Natural killer cell (primary cell): ENCODE measurements at places on chromosomes 4 and X. TPM values are rescaled to one million over a fixed set of nuclear protein-coding genes. Genes with fewer than 3 reads are reported as not detected.

DNA sequence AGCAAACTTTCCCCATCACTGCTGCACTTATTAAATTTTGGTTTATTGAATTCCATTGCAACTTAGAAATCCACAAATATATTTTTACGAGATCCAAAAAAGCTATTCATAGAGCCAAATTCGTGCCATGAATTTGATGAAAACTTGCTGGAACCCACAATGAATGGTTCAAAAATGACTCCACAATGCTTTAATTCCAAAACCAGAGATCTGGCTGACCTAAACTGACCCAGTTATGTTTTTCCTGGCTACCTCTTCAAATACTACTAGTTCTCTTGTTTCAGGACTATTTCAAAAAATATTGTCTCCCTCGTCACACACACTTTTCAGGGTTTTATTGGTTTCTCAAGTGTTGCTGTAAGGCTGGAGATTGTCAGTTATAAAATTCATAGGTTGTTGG is 474.8 kb downstream of the PDGFC start:
- no peak for DNase-seq

The COL25A1 gene
- total RNA-seq = not detected

The GPR173 gene
- total RNA-seq = 0.48 TPM

The AFF2 gene
- 0.79 TPM for total RNA-seq

The SOWAHB gene
- not detected for total RNA-seq

DNA sequence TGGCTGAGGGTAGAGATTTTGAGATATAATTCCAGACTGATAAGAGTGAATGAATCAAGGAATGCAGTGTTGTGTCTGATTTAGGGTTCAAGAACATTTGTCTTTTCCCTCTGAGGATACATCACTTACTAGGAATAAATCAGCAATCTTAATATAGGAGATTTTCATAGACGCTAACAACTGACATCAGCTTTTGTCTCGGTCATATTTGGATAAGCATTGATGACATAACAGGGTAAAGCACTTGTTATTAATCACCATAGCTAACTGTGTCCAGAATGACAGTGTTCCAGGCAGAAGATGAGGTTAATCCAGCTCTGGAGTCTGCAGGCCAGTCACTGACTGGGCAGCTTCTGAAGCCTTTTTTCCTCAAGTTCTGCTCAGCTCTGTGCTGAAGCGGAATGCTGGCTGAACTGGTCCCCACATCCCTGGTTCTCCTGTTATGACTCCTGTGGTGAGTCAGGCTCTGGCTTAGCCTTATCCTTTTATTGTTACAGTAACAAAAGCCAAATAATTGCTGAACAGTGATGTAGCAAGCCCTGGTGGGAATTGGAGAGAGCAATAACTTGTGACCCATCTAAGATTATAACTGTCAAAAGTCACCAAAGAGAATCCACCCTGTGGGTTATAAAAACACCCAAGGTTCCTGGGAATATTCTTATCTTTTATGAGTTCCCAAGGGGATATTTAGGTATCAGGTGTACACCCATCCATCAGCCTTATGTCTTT is 41.8 kb downstream of the FNIP2 start:
- no peak for DNase-seq

The DTHD1 gene
- total RNA-seq = 67.0 TPM

The GLRB gene
- total RNA-seq = not detected

DNA sequence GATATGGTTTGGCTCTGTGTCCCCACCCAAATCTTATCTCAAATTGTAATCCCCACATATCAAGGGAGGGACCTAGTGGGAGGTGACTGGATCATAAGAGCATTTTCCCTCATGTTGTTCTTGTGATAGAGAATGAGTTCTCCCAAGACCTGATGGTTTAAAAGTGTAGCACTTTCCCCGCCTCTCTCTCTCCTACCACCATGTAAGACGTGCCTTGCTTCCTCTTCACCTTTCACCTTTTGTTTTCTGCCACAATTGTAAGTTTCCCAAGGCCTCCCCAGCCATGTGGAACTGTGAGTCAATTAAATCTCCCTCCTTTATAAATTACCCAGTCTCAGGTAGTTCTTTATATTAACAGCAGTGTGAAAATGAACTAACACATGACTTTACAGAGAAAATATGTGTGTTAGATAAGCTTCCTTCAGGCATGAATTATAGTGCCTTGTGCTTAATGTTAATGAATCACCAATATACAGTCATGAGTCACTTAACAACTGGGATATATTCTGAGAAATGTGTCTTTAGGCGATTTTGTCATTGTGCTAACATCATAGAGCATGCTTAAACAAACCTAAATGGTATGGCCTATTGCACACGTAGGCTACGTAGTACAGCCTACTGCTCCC is 37.9 kb downstream of the PDGFC start:
- no peak for DNase-seq

- no peak for DNase-seq
Observed at GRCh38 chr4:182272151-182272550, 28.9 kb downstream of the TENM3 start.

The NLGN4X gene
- total RNA-seq = not detected

The AWAT2 gene
- total RNA-seq = not detected

DNA sequence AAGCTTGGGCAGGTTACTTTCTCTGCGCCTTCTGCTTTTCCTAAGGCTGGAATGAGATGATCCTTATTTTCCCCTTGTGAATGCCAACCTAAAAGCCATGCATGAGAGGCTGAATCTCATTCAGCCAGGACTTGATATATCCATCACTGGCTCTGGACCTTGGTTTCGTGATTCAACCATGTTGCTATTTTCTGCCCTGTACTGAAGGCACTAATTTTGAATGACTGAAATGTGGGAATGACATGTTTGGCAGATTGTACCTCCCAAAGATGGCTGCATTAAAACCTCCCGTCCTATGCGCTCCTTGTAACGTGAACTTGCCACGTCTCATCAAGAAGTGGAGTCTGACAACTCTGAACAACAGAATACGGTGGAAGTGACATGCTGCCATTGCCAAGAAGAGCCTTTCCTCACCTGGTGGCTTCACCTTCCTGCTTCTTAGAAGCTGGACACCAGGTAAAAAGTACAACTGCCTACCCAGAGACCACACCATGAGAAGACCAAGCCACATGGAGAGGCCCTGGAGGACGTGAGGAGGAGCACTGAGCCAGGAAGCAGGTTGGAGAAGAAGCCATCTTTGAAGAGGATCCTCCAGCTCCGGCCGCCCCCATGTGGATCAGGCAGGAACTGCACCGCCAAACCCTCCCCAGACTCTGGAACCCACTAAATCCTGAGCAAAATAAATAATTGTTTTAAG is 174.5 kb downstream of the NSUN7 start:
- peak; percentile 35 for DNase-seq

The GAGE12H gene
- not detected for total RNA-seq

GRCh38 chr4:22522206-22522605 is 6.3 kb upstream of the ADGRA3 start:
- DNase-seq = no peak

The DKC1 gene
- 54.3 TPM for total RNA-seq

DNA sequence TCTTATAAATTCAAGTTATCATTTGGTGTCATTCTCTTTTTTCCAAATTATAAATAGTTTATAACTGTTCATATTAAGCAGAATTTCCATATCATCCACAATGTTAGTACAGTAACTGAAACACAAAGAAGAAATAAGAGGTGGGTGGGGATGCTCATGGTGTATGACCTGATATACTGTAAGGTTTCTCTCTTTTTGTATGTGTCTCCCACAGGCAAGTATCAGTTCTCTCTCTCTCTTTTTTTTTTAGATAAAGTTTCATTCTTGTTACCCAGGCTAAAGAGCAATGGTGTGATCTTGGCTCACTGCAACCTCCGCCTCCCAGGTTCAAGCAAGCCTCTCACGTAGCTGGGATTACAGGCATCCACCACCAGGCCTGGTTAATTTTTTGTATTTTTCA is 43.7 kb upstream of the UGT2A3 start:
- no peak for DNase-seq

The NPY2R gene
- not detected for total RNA-seq

The PDGFC gene
- 1.6 TPM for total RNA-seq

- DNase-seq = no peak
Observed at GRCh38 chr4:26176598-26177149, 144.1 kb upstream of the RBPJ start.

- DNase-seq = no peak
Observed at GRCh38 chrX:154452823-154453222, 5.3 kb upstream of the PLXNA3 start.

GRCh38 chrX:40853004-40853815 is 117.9 kb upstream of the MED14 start:
- no peak for DNase-seq

DNA sequence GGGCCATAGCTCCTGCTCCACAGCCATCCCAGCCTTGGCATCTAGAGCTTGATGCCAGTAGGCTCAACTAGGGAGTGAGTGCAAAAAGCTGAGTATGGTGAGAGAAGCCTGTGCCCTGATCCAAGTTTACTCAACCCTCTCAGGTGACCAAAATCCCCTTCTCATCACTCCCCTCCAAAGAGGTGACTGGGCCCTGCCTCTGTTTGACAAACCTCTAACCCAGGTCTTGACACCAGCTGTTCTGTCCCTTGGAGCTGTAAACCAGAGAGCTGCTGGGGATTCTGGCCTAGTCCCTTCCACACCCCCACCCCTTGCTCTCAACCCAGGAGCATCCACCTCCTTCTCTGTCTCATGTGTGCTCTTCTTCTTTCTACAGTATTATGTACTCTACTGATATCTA is 73.5 kb downstream of the MSN start:
- no peak for DNase-seq

DNA sequence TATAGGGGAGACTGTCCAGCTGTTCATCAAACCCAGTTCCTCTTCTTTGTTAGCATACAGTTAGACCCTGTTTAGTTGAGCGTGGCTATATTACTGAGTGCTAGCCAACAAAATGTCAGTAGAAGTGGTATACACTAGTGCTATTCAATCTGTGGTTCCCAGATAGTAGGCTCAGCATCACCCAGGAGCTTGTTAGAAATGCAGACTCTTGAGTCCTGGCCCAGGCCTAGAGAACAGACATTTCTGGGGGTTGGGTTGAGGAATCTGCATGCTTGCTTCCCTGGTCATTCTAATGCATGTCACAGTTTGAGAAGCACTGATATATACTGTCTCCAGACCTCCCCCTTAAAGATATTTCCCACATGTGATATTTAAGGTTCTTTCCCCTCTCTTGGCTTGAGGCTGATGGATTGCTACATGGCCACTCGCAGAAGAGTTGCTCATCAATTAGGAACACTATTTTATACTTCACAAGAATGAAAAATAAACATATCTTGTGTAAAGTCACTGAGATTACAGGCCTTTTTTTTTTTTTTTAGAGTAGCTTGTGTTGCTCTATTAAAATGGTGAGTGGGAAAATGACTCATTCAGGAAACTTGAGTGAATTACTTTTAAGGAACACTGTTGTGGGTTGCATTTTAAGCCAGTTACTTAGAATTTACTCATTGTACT is 289.0 kb downstream of the STIM2 start:
- no peak for DNase-seq

DNA sequence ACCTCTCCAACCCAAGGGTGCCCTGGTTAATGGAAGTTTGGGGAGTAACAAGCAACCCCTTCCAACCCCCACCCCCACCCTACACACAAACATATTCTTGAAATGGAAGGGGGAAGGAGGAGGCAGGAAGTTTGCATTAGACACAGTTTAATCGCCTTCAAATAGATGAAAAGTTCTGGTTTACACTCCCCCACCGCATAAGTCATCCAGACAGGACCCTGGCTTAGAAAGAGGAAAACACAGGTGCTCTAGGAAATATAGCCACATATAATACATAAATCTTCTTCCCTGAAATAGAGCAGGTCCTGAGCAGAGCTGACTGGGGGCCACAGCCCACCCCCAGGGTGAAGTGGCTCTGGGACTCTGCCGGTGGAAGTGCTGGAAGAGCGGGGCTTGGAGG is 25.1 kb downstream of the SASH3 start:
- no peak for DNase-seq

DNA sequence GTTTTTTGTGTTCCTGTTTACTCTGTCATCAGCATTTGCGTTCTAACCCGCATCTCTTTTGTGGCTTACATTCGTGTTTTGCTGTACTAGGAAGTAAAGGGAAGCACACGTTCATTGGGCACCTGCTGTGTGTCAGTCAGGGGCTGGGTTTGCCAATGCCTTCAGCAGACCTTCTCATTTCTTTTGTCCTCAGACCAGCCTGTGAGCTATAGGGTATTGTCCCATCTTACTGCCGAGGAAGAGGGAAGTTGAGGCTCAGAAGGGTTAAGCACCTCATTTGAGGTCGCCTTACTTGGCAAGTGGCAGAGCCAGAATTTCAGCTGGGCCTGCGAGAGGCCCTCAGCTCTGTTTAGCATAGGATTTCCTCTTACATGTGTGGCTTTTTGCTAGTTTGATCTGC is 8.7 kb downstream of the TBC1D14 start:
- peak; percentile 60 for DNase-seq

DNA sequence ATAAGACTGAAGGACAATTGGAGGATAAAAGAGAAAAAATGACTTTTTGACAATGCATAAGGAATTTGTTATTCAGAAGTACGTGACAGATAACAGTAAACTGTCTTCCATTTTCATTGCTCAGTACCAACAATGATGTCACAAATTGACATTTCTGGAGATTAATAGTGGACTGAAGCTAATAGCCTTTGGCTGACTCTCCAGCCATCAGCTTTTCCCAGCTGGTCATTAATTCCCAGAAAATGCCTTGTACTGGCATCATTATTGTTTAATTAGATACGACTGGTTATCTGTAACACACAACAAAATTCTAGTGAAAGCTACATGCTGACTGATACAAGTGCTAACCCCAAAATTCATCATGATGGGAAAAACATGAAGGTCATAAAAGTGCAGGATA is 147.9 kb upstream of the FGF13 start:
- no peak for DNase-seq

GRCh38 chrX:153926858-153927671 is 1.0 kb upstream of the ARHGAP4 start:
- DNase-seq = peak; percentile 58

The PDE6B gene
- 17.2 TPM for total RNA-seq

DNA sequence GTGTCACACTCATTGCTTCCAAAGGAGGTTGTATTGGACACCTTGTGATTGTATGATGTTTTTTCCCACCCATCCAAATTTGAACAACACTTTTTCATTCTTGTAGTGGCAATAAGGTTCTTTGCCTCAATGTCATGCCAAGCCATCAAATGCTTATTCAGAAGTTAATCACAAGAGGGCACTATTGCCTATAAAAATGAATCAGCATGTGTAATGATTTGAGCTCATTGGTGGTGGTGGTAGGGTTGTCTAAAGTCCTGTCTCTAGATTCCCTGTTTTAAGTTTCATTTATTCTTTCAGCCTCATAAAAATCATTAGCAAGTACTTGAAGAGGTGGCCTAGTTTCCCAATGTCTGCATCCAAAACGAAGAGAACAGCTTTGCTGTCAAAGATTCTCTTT is 37.0 kb downstream of the IRS4 start:
- DNase-seq = no peak

DNA sequence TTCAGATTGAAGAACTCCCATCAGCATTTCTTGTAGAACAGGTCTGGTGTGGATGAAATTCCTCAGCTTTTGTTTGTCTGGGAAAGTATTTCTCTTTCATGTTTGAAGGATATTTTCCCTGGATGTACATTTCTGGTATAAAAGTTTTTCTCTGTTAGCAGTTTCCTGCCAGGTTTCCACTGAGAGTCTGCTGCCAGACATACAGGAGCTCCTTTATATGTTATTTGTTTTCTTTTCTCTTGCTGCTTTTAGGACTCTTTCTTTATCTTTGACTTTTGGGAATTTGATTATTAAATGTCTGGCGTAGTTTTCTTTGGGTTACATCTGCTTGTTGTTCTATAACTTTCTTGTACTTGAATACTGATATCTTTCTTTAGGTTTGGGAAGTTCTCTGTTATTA is 486.5 kb downstream of the ARAP2 start:
- no peak for DNase-seq
